ENCODE measurements at places on chromosomes 7 and 10. TPM values are rescaled to one million over a fixed set of nuclear protein-coding genes. Genes with fewer than 3 reads are reported as not detected.

The ADAP1 gene
- 1.8 TPM for total RNA-seq

The TMEM130 gene
- not detected for total RNA-seq

The LRRC4 gene
- 0.40 TPM for total RNA-seq

The LIPF gene
- not detected for total RNA-seq

The ADAMTS14 gene
- total RNA-seq: under 0.01 TPM

The FAM20C gene
- 13.3 TPM for total RNA-seq

The PYROXD2 gene
- total RNA-seq: 4.0 TPM

The HMX3 gene
- not detected for total RNA-seq

The HABP2 gene
- not detected for total RNA-seq

The GALNT17 gene
- total RNA-seq: not detected

The LLCFC1 gene
- not detected for total RNA-seq

The MINPP1 gene
- 36.2 TPM for total RNA-seq

The PON3 gene
- total RNA-seq: 0.20 TPM

The MOGAT3 gene
- total RNA-seq: not detected

All from pulmonary artery endothelial cell (primary cell).